ENCODE measurements at places on chromosomes 5 and 9. TPM values are rescaled to one million over a fixed set of nuclear protein-coding genes. Genes with fewer than 3 reads are reported as not detected.

The BAAT gene
- total RNA-seq = 8.9 TPM

The KCNMB1 gene
- total RNA-seq = 0.14 TPM

The QRFP gene
- not detected for total RNA-seq

The F12 gene
- total RNA-seq = 3.0 TPM

The ICE1 gene
- 40.3 TPM for total RNA-seq

The TAF7 gene
- total RNA-seq = 95.1 TPM

The HAVCR2 gene
- total RNA-seq = 10.0 TPM

The MAMDC2 gene
- 135 TPM for total RNA-seq

- peak; percentile 89 for DNase-seq
- peak overlapping the region; percentile 89 for H3K27ac ChIP-seq
- peaks cover 17% of the 10 kb centered on the region for H3K4me1 ChIP-seq
- H3K4me3 ChIP-seq = no peak overlapping the region
- no peaks in the 10 kb centered on the region for H3K27me3 ChIP-seq
Measured at GRCh38 chr9:128635266-128636023, 21.2 kb downstream of the DYNC2I2 start.

DNA sequence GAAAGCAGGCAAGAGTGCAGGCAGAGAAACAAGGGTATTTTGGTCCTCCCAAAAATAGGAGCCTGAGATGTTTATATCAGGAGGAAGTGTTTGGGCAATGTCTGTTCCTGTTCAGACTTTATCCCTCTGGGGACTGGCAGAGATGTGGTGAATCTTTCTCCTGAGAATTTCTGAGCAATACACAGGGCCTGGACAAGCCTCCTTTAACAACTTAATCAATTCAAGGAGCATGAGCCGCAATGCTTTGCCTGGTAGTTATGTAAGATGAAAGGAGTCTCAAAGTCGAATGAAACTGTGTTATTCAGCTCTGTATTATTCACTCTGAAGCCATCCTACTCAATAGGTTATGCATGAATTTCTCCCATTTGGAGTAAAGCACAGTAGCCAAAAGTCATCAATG is 365.6 kb downstream of the MAN2A1 start:
- H3K4me1 ChIP-seq = peaks cover 4% of the 10 kb centered on the region
- no peaks in the 10 kb centered on the region for H3K36me3 ChIP-seq

- DNase-seq = no peak
- H3K27me3 ChIP-seq = no peaks in the 10 kb centered on the region
- H3K27ac ChIP-seq = no peak overlapping the region
- no peaks in the 10 kb centered on the region for H3K36me3 ChIP-seq
Measured at GRCh38 chr9:80447876-80448275, 876.1 kb downstream of the TLE4 start.

DNA sequence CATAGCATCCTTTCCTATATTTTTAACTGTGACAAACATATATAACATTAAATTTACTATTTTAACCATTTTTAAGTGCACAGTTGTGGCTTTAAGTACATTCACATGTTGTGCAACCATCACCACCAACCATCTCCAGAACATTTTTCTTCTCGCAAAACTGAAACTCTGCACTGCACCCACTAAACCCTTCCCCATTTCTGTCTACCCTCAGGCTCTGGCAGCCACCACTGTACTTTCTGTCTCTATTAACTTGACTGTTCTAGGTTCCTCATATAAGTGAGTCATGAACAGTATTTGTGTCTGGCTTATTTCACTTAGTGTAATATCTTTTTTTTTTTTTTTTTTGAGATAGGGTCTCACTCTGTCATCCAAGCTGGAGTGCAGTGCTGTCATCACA is 25.5 kb downstream of the KCNMB1 start:
- H3K27ac ChIP-seq = no peak overlapping the region
- H3K4me3 ChIP-seq = no peak overlapping the region
- no peak for DNase-seq
- no peaks in the 10 kb centered on the region for H3K27me3 ChIP-seq
- H3K36me3 ChIP-seq = no peaks in the 10 kb centered on the region

DNA sequence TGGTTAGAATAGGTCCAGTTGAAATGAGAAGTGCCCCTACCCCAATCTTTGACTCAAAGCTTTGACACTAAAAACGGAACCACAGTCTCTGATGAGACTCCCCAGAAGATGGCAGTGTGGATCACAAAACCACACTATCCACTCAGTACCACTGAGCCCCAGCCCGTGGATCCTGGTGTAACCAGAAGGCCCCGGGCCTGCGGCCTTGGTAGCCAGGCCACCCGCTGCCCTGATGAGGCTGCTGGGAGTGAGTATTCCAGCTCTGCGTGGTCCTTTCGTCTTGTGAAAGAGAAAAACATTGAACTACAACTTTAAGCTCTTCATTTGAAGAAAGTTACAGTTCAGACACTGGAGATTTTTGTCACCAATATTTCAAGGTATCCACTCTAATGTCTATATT is 42.2 kb upstream of the FBP1 start:
- no peaks in the 10 kb centered on the region for H3K4me1 ChIP-seq
- peak; percentile 65 for DNase-seq
- H3K27me3 ChIP-seq = no peaks in the 10 kb centered on the region
- no peaks in the 10 kb centered on the region for H3K36me3 ChIP-seq
- no peak overlapping the region for H3K4me3 ChIP-seq
- H3K27ac ChIP-seq = no peak overlapping the region

DNA sequence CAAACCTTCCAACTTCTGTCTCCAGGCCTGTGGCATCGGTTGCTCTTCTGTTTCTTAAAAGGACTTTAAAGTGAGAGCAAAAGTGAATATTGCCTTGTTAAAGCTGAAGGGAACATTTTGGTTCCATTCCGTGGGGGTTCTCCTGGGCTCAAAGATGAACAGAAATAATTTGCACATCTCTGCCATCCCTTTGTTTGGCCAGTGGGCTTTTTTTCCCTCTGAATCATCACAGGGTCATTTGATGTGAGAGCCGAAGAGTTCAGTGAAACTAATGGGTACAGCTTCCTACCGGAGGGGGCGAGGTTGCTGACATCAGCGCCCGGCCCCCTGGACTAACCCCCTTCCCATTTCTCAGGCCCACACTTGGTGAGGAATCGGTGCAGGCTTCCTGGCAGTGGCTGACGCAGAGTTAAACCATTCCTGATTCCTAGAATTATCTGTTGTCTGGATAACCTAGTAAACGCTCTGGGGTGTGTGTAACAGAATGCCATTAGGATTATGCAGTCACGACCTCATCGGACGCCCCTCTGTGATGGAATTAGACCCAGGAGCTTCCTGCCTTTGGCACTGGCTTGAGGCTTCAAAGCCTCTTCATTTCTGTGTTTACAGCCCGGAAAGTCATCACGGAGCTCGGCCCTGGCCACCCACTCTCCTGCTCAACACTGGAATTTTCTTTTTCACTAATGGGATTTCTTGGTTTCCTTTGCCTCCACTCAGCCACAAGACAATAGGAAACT is 61.6 kb upstream of the RPL26L1 start:
- no peaks in the 10 kb centered on the region for H3K27me3 ChIP-seq
- H3K4me1 ChIP-seq = peaks cover 60% of the 10 kb centered on the region
- H3K4me3 ChIP-seq = no peak overlapping the region
- DNase-seq = peak; percentile 99

DNA sequence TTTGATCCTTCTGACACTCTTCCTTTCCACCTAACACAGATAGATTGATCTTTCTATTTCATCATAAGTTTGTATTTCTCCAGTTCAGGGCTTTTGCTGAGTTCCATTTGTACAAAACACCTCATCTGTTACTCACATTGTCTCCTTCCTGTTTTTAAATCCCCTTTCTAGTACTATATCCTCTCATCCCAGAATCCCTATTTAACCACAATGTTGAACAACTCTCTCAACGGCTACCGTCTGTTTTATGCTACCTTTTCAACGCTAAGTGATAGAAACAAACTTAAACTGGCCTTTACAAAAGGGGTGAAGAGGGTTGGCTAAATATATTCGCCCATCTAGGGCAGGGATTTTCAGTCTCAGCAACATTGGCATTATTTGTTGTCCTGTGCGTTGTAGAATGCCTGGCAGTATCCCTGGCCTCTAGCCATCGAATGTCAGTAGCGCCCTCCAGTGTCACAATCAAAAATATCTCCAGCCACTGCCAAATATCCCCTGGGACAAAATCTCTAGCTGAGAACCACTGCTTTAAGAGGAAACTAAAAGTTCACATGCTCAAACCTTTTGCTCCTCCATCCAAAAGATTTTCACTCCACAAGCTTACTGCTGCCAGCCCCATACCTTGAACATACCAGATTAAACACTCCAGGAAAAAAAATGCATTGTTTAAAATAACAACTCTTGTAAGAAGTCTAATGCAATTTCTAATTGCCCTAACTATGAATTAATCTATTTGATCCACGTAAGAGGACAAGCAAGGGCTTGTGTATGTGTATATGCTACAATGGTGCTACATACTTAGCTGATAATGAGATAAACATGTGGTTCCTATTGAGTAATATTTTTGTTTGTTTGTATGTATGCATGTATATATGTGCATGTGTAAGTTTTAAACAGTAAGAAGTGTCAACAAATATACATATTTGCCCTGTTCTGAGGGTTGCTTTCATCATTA is 344.0 kb downstream of the PTPRD start:
- no peaks in the 10 kb centered on the region for H3K36me3 ChIP-seq
- H3K4me1 ChIP-seq = peaks cover 15% of the 10 kb centered on the region
- no peak overlapping the region for H3K27ac ChIP-seq

GRCh38 chr9:123472862-123473614 is 117.0 kb downstream of the CRB2 start:
- no peaks in the 10 kb centered on the region for H3K27me3 ChIP-seq
- H3K4me3 ChIP-seq = no peak overlapping the region
- H3K36me3 ChIP-seq = no peaks in the 10 kb centered on the region
- no peak overlapping the region for H3K27ac ChIP-seq
- DNase-seq = no peak
- H3K4me1 ChIP-seq = no peaks in the 10 kb centered on the region

DNA sequence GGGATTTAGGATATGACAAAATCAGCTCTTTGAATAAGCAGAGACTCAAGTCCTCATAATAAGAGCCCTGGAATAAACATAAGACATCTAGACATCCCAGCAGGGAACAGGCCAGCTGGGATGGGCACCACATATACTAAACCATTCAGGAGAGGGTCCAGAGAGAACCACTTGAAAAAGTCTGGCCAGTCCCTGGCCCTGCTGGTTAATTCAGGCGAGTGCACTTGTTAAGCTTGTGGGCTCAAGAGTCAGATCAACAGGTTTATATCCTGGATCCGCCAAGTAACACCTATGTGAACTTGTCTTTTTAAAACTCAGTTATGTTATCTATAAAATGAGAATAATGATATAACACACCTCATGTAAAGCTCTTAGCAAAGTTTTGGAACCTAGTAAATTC is 63.3 kb downstream of the CAVIN4 start:
- no peak overlapping the region for H3K4me3 ChIP-seq
- H3K36me3 ChIP-seq = no peaks in the 10 kb centered on the region
- no peaks in the 10 kb centered on the region for H3K4me1 ChIP-seq
- no peak overlapping the region for H3K27ac ChIP-seq
- no peaks in the 10 kb centered on the region for H3K27me3 ChIP-seq

GRCh38 chr5:107652839-107653607 is 17.7 kb downstream of the EFNA5 start:
- H3K27ac ChIP-seq = no peak overlapping the region
- H3K4me3 ChIP-seq = no peak overlapping the region
- no peaks in the 10 kb centered on the region for H3K27me3 ChIP-seq
- H3K36me3 ChIP-seq = no peaks in the 10 kb centered on the region
- DNase-seq = no peak

GRCh38 chr5:111374380-111374779 is 138.0 kb downstream of the STARD4 start:
- H3K27me3 ChIP-seq = no peaks in the 10 kb centered on the region
- H3K4me3 ChIP-seq = no peak overlapping the region
- no peak overlapping the region for H3K27ac ChIP-seq
- DNase-seq = no peak

GRCh38 chr5:58816181-58816731 is 233.4 kb downstream of the RAB3C start:
- H3K4me3 ChIP-seq = no peak overlapping the region
- DNase-seq = no peak
- no peaks in the 10 kb centered on the region for H3K4me1 ChIP-seq
- no peaks in the 10 kb centered on the region for H3K36me3 ChIP-seq

DNA sequence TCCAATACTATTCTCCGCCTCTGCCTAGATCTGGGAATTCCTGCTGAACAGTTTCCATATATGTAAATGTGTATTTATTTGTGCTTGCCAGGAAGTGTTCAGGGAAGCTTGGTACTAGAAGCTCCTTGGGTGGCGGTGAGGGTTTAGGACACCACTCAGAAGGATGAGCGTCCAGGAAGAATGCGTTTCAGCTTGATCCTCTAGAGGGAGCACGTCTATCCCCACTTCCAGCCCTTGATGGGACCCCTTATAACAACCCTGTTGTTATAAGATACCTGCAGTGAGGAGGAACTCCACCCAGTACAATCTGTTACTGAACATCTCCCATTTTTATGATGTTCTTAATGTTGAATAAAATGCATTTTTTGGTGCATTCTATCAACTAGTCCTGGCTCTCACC is 88.9 kb downstream of the CYFIP2 start:
- no peaks in the 10 kb centered on the region for H3K4me1 ChIP-seq
- no peak for DNase-seq
- H3K36me3 ChIP-seq = no peaks in the 10 kb centered on the region
- no peak overlapping the region for H3K27ac ChIP-seq

DNA sequence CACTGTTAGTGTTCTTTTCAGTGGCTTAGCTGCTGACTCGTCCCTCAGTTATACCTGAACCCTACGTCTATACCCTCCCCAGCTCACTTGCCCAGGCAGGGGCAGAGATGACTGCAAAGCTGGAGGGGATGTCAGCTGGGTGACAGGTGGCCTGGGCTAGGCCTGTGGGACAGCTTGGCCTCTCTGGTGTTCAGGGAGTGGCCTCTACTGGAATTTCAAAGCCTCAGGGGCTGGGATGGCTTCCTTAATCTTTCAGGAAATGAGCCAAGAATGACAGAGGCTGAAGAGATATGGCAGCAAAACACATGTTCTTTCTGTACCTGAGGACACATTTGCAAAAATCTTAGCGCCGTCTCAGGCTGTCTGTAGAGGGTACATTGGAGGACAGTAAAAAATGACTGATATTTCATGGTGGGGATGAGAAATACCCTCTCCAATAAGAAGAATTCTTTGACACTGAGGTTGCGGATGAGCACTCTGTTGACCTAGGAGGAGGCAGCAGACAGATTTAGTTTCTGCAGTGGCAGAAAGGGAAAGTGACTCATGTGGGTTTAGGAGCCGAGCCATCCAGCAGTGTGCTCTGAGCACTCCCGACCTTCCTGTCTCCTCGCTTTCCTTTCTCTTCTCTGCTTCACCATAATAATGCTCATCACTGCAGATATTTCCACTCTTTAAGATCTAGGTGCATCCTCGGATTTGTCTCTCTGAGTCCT is 54.4 kb downstream of the ENTREP1 start:
- H3K27ac ChIP-seq = peak overlapping the region; percentile 11
- peaks cover 36% of the 10 kb centered on the region for H3K4me1 ChIP-seq
- no peaks in the 10 kb centered on the region for H3K36me3 ChIP-seq

DNA sequence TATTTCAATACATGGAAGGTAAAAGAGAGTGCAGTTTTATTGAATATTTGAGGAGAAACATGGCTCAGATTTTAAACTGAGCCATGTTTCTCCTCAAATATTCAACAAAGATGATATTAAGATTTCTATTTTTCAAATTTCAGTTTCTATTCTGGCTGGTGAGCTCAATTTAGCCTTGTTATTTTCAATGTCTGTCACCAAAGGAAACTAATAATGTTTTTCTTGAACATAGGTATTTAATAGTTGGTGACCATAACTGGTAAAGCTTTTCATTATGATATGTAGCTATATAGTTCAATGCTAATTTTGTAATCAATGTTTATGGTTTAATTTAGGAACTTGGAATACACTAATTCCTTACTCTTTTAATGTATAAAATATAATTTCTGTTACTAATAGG is 177.4 kb downstream of the FER start:
- no peaks in the 10 kb centered on the region for H3K36me3 ChIP-seq
- no peak overlapping the region for H3K4me3 ChIP-seq
- no peak for DNase-seq
- H3K27ac ChIP-seq = no peak overlapping the region
- H3K4me1 ChIP-seq = no peaks in the 10 kb centered on the region
